Activated CD4-positive, alpha-beta memory T cell treated with anti-CD3 and anti-CD28 coated beads, Interleukin-2, amount 10 ng/mL, durations not matched to agents 7 days and 5 days (primary cell): ENCODE measurements at places on chromosomes 7 and 10. TPM values are rescaled to one million over a fixed set of nuclear protein-coding genes. Genes with fewer than 3 reads are reported as not detected.

GRCh38 chr10:71684356-71685173 is 35.0 kb downstream of the C10orf105 start:
- DNase-seq = peak; percentile 25

DNA sequence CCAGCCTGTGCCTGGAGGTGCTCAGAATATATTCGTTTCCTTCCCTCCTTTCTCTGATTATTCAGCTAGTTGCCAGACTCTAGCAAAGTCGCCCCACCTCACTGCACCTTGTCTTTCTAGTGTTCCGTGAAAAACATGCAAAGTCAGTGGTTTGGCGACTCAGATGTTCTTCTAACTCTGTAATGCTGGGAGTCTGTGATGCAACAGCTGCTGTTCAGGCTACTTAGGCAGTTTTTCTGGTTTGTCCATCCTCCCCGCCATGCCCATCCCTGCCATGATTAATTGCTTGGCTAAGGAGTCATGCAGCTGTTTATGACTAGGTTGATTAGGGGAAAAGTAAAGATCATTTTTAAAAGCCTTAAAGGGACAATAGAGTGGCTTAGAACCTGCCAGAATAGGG is 99.4 kb downstream of the MTPN start:
- no peak for DNase-seq

PNLIPRP2 gene
- total RNA-seq = not detected

DNA sequence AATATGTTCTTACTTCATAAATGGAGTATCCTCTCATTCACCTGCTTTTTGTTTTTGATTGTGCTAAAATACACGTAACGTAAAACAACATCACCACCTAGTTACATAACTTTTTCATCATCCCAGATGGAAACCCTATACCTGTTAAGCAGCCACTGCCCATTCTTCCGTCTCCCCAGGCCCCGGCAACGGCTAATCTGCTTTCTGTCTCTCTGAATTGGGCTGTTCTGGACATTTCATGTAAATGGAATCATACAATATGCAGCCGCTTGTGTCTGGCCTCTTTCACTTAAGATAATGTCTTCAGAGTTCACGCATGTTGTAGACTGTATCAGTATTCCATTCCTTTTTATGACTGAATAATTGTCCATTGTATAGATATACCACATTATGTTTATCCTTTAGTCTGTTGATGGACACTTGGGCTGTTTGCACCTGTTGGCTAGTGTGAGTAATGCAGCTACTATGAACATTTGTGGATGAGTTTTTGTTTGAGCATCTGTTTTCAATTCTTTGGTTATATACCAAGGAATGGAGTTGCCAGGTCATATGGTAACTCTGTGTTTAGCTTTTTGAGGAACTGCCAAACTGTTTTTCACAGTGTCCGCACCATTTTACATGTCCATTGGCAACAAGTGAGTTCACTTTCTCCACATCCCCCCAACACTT is 14.1 kb upstream of the SUN1 start:
- DNase-seq = no peak

FGFR2 gene
- total RNA-seq = 0.30 TPM

GRCh38 chr10:125017547-125018298 is 75.8 kb downstream of the ZRANB1 start:
- DNase-seq = no peak

DNA sequence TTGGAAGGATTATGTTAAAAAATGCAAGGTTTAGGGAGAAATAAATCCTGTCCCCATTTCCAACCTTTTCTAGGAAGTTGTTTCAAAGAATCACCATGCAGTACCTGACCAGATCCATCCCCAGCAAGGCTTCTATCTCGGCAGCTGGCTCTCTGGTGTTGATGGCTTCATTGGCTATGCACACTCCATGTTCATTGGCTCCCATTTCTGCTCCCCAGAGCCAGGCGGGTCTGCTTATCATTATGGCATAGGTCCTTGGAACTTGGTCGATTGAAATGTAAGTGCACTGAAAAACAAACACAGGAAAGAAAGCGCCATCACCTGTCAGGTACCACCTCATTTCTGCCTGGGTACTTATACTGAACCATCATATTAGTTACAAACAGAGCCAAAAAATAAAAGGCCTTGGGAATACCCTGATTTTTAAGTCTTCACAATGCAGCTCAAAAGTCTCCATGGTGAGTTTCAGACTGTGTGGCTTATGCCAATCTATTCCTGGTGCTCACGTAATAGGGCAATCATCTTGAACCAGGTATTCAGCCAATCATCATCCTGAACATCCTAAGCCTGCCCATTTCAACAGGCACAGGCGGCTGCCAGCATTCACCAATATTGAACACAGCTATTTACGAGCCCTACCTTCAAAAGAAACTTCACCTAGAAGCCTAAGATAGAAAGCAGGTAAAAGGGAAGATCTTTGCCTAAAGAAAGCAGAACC is 34.4 kb downstream of the SCRN1 start:
- no peak for DNase-seq

DNA sequence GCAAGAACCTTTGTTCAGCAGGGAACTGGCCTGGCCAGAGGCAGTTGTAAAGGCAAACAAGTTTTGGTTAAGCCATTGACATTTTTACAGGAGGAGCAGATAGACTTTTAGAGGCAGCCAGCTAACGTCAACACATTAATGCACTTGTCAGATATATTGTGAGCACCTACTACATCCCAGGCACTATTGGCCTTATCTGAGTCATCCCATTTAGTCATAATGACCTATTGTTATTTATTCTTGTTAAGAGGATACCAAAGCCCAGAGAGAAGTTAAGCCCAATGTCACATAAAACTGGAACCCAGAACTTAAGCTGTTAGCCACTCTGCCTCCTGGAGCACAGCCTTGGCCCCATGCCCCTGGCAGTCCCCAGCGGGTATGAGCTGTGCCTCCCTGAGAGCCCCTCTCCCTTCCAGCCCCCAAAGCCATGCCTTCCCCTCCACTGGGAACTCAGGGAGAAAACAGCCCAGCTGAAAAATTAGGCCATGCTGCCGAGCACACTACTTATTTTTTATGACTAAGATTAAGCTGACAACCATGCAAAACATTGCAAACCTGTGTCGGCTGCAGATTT is 32.7 kb upstream of the TRIM8 start:
- no peak for DNase-seq

ODAD2 gene
- total RNA-seq = not detected

- no peak for DNase-seq
These were observed 80.0 kb downstream of the PAX2 start for GRCh38 chr10:100825325-100825875.

GRCh38 chr10:97157578-97158095 is 28.1 kb downstream of the SLIT1 start:
- DNase-seq = no peak

CLCN1 gene
- not detected for total RNA-seq

DNA sequence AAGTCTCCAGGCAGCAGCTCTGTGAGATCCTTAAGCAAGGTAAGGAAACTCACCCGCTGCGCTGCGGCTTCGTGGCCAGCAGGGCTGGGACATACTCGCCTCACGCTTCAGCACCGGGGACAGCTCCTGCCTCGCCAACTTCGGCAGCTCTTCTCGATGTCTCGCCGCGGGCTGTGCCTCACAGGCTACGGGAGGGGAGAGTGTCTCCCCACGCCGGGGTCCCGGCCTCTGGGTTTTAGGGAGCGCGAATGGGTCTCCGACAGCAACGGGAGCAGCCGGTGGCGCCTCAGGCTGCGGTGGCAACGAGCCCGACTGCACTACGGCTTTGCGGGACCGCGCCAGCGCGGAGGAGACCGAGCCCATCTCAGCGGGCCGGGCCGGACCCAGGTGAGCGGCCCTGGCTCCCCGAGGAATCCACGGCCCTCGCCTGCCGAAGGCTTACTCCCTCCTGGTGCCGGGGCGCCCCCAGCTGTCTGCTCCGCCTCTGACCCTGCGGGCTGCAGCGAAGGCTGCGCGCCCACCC is 62.4 kb downstream of the LSM5 start:
- DNase-seq = peak; percentile 67

SLC39A12 gene
- total RNA-seq = not detected

DNA sequence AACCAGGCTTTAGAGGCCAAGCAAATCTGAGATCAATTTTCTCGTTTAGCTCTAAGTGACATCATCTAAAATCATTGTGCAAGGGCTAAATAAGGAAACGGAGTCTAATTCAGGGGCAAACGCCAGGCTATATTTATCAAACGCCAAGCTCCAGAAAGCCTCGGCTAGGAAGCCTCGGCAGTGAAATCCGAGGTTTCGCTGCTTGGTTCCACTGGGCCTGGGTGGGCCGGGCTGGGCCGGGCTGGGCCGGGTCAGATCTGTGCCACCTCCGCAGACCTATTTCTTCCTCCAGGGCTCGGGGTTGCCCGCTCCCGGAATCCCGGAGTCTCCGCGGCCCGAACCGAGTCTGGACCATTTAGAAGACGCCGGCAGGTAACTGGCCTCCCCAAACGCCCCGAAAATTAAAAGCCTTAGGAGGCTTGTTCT is 459 bp upstream of the FEZF1 start:
- DNase-seq = no peak

DNA2 gene
- total RNA-seq = 40.4 TPM

MEOX2 gene
- total RNA-seq = not detected

DNA sequence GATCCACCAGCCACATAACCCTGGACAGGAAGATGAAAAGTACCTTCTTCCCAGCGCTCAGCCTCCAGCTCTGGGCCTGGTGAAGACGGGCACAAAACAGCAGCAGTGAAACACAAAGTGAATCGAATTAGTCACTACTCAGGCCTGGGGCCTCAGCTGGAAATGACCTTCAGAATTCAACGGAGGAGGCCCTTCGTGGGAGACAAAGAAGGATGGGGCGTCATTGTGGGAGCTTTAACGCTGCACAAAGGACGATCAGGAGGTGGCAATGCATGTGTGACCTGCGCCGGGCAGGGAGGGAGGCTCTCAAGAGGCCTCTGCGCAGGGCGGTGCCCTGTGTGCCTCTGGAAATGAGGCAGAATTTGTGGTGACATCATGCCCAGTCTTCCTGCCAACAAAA is 161.9 kb downstream of the DNAJB6 start:
- DNase-seq = peak; percentile 14

- no peak for DNase-seq
These were observed 369.7 kb upstream of the NPVF start for GRCh38 chr7:25597946-25598345.

GRCh38 chr10:132834891-132835847 is 49.2 kb upstream of the NKX6-2 start:
- no peak for DNase-seq

CRYGN gene
- 0.35 TPM for total RNA-seq

- no peak for DNase-seq
These were observed 9.0 kb upstream of the UCN3 start for GRCh38 chr10:5355594-5356301.

- DNase-seq = no peak
These were observed 52.5 kb downstream of the ADCYAP1R1 start for GRCh38 chr7:31104361-31105255.

- DNase-seq = no peak
These were observed 74.6 kb upstream of the PRSS58 start for GRCh38 chr7:142332421-142332820.

DNA sequence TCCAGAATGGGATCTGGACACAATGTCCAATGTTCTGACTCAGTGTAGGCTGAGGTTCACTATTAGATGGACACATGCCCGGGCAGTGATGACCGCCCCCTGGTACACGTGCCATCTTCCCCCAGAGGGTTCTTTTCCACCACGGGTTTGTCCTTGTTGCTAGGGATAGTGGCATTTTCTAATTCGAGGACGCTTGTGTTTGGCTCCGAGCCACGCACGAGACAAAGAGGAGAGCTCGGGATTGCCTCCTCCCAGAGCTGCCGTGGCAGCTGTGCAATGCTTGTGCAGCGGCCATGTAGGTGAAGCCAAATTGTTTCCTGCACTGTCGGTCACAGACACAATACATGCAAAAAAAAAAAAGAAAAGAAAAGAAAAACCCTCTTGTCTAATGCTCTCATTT is 207.5 kb downstream of the PAXIP1 start:
- no peak for DNase-seq

SAMD9 gene
- total RNA-seq = 94.9 TPM

DNA sequence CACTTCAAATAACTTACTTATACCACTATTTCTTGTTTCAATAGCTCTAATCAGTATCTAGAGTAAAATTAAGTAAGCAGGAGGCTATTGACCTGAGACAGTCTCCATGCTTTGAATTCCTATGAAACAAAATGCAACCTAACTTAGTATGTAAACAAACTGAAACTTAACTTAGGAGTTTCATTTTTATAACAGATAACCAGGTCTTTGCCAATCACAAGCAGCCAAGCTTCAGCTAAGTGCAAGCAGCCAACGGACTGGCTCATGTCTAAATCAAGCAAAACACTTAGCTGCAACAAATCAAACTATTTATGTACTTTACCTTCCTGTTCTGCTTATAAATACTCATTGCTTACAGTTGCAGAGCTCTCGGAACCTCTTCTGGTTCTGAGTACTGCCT is 4.4 kb upstream of the GSTK1 start:
- DNase-seq = peak; percentile 50

DNA sequence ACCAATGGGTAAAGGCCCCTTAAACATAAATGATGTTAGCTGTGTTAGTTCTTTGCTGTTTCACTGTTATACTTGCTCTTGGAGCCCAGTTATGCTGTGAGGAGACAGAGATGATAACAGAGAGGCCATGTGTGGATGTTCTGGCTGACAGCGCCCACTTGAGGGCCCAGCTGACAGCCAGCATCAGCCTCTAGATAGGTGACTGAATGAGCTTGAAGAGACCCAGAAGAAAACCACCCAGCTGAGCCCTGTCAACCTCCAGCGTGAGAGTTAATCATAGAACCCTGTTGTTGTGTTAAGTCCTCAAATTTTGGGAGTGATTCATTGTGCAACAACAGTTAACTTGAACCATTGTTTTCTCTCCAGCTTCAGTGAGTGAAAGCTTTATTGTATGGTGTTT is 91.7 kb downstream of the GLRX3 start:
- DNase-seq = no peak

FANK1 gene
- total RNA-seq = 0.68 TPM

GRCh38 chr10:47301833-47302232 is 1.8 kb downstream of the GDF10 start:
- no peak for DNase-seq

GRCh38 chr7:111090846-111091245 is at the start of gene LRRN3:
Gene LRRN3 (plus strand): TSS chr7:111091127. CDS start chr7:111122773, 31,646 bp downstream.
- DNase-seq = peak; percentile 38

ANXA8L1 gene
- total RNA-seq = 1.2 TPM

GRCh38 chr10:114391599-114391998 is 12.7 kb downstream of the AFAP1L2 start:
- no peak for DNase-seq
